A549 (cell line): ENCODE measurements at places on chromosomes 4 and X. TPM values are rescaled to one million over a fixed set of nuclear protein-coding genes. Genes with fewer than 3 reads are reported as not detected.

The NHSL2 gene
- polyA plus RNA-seq, result 0.26 to 0.31 TPM (median 0.29 TPM) in 3 replicates

The KIF4A gene
- polyA plus RNA-seq, result 26.5 to 29.1 TPM (median 27.9 TPM) in 3 replicates

The CFAP299 gene
- polyA plus RNA-seq, result not detected in 3 replicates

The CDKL2 gene
- polyA plus RNA-seq, result 0.84 to 1.00 TPM (median 0.88 TPM) in 3 replicates

The C1QTNF7 gene
- not detected in 3 replicates for polyA plus RNA-seq

The USP17L22 gene
- polyA plus RNA-seq, result not detected in 3 replicates

The TMSB4X gene
- polyA plus RNA-seq, result 6,622 to 7,955 TPM (median 7,447 TPM) in 3 replicates

The GAGE13 gene
- polyA plus RNA-seq, result not detected in 3 replicates

The RAB40A gene
- 0.08 TPM in 1 of 3 replicates, not detected in the others for polyA plus RNA-seq

The POF1B gene
- polyA plus RNA-seq, result 3.5 to 3.8 TPM (median 3.8 TPM) in 3 replicates

The GALNTL6 gene
- 0.06 to 0.13 TPM (median 0.08 TPM) in 3 replicates for polyA plus RNA-seq

The MAGEB18 gene
- polyA plus RNA-seq, result not detected in 3 replicates

The SSX3 gene
- polyA plus RNA-seq, result not detected in 3 replicates

The ASMT gene
- 0.12 to 0.20 TPM in 2 of 3 replicates, not detected in the other for polyA plus RNA-seq

The MUC7 gene
- polyA plus RNA-seq, result not detected in 3 replicates

The IGSF1 gene
- polyA plus RNA-seq, result 0.50 to 0.68 TPM (median 0.54 TPM) in 3 replicates

The PRICKLE3 gene
- polyA plus RNA-seq, result 12.9 to 14.1 TPM (median 14.0 TPM) in 3 replicates

The PPP4R3C gene
- polyA plus RNA-seq, result not detected in 3 replicates

The SAP30 gene
- 16.5 to 18.4 TPM (median 17.2 TPM) in 3 replicates for polyA plus RNA-seq

The S100G gene
- polyA plus RNA-seq, result not detected in 3 replicates

The CBR4 gene
- 7.8 to 10.1 TPM (median 9.3 TPM) in 3 replicates for polyA plus RNA-seq

The SLC2A9 gene
- polyA plus RNA-seq, result 0.62 to 1.0 TPM (median 0.76 TPM) in 3 replicates

The ERAS gene
- polyA plus RNA-seq, result 0.06 to 0.07 TPM in 2 of 3 replicates, not detected in the other

The GAGE12J gene
- polyA plus RNA-seq, result not detected in 3 replicates

The RTL5 gene
- 2.9 to 3.3 TPM (median 3.2 TPM) in 3 replicates for polyA plus RNA-seq

The HGFAC gene
- polyA plus RNA-seq, result 0.20 to 0.25 TPM (median 0.24 TPM) in 3 replicates

The MAGEC2 gene
- polyA plus RNA-seq, result not detected in 3 replicates

The DRP2 gene
- 0.36 to 0.58 TPM (median 0.45 TPM) in 3 replicates for polyA plus RNA-seq

The CACNA1F gene
- not detected in 3 replicates for polyA plus RNA-seq

The RBM47 gene
- 33.2 to 43.3 TPM (median 41.5 TPM) in 3 replicates for polyA plus RNA-seq

The INPP4B gene
- 6.3 to 7.5 TPM (median 7.2 TPM) in 3 replicates for polyA plus RNA-seq

The TBC1D9 gene
- polyA plus RNA-seq, result 5.0 to 5.6 TPM (median 5.4 TPM) in 3 replicates

The PAGE5 gene
- polyA plus RNA-seq, result not detected in 3 replicates

The SLC10A4 gene
- polyA plus RNA-seq, result 4.3 to 5.6 TPM (median 5.0 TPM) in 3 replicates

The LNX1 gene
- 0.04 TPM in 2 of 3 replicates, not detected in the other for polyA plus RNA-seq

The BST1 gene
- 16.0 to 18.3 TPM (median 16.4 TPM) in 3 replicates for polyA plus RNA-seq

The PNMA3 gene
- 0.10 to 0.26 TPM (median 0.16 TPM) in 3 replicates for polyA plus RNA-seq

The DKK2 gene
- not detected in 3 replicates for polyA plus RNA-seq

The BTC gene
- 1.5 to 1.8 TPM (median 1.6 TPM) in 3 replicates for polyA plus RNA-seq

The CCNQ gene
- polyA plus RNA-seq, result 32.0 to 36.0 TPM (median 32.6 TPM) in 3 replicates

The MORC4 gene
- polyA plus RNA-seq, result 71.1 to 75.7 TPM (median 72.8 TPM) in 3 replicates

The NWD2 gene
- polyA plus RNA-seq, result not detected in 3 replicates

The MAGEA9B gene
- not detected in 3 replicates for polyA plus RNA-seq

The BBS7 gene
- 11.1 to 12.6 TPM (median 12.5 TPM) in 3 replicates for polyA plus RNA-seq

The USP53 gene
- polyA plus RNA-seq, result 8.3 to 10.2 TPM (median 9.1 TPM) in 3 replicates

The TBC1D14 gene
- polyA plus RNA-seq, result 25.4 to 30.2 TPM (median 28.3 TPM) in 3 replicates

The CXCL3 gene
- 5.1 to 5.5 TPM (median 5.2 TPM) in 3 replicates for polyA plus RNA-seq

The NPY1R gene
- polyA plus RNA-seq, result 0.03 to 0.14 TPM (median 0.13 TPM) in 3 replicates

The MAGEB17 gene
- polyA plus RNA-seq, result not detected in 3 replicates

The FAM9C gene
- polyA plus RNA-seq, result 0.03 TPM in 1 of 3 replicates, not detected in the others
